ENCODE measurements at places on chromosomes 2 and 18.

GRCh38 chr2:217125014-217125413, 265.1 kb upstream of the TNP1 start:
- no peak for DNase-seq

DNA sequence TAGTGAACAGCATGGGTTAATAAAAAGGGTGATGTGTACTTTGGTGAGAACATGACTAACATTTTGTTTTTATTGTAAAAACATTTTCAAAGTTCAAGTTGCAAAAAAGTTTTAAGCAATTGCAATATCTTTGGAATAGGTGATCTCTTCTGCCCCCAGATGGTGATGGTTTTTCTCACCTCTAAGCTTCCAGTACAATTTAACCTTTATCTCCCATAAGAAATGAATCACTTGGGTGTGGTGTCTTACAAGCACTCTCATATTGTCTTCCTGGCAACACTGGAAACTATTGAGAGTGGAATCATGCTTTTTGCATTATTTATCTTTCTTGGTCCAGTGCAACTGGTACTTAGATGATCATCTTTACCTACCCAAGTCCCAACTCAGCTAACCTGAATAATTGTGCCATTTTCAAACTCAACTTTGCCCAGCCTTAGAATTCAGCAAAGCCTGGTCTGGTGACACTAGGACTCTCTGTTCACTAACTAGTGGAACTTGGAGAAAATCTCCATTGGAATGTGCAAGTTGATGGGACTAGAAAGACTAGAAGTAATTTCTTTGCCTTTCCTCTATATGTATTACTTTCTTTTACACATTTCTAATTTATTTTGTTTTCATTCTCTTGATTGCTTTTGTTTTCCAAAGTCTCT, 964.7 kb upstream of the ZEB2 start:
- no peak for DNase-seq

DNA sequence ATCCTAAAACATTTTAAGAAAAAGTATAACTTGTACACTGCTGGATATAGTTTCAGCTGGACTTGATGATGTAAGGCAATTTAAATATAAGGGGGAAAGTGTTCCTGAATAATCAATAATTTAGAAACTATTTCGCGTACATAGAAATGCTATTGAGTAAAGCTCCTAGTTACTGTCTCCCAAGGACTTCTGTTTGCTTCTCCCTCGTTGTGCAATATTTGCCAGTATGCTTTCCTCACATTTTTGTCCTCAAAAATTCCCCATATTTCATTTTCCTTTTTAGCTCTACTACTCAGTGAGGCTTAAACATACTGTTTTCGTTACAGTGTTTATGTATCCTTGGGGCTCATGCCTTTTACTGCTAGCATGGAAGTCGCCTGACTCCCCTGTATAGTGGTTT, 36.9 kb downstream of the ATP9B start:
- no peak for DNase-seq

- no peak for DNase-seq
Observed at GRCh38 chr2:28233164-28233676, 159.4 kb upstream of the FOSL2 start.

GRCh38 chr2:120265006-120265405, 12.4 kb downstream of the RALB start:
- no peak for DNase-seq

DNA sequence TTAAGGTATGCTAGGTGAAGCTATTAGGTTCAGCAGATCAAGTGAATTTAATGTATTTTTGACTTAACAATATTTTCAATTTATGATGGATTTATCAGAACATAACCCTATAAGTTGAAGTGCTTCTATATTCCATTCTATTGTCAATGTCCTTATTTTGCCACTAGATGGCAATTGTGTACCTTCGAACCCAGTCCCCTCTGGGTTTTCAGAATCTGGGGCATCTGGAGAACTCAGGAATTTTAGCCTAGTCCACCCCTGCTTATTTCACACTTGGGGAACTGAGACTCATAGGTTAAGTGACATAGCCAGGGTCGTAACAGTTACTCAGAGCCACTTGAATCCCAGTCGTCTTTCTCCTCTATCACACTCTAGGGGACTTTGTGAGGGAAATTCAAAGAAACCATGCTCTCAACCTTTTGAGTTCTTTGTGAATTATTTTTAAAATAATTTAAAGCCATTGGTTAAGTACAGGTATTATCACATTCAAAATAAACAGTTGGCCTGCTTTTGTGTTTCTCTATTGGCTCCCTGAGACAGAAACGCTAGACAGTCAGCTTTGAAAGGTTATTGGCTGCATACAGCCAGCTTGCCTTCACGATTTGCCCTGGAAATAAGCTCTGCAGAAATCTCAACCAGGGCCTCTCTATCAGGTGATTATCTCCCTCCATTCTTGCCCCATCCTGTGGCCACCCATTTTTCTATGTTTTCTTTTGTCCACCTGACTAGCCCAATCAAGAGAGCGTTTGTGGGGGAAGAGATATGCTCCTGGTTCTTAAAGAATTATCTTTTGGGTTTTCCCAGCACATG, 145.0 kb downstream of the TTC27 start:
- DNase-seq = no peak

- no peak for DNase-seq
Observed at GRCh38 chr2:64448041-64448426, 5.9 kb upstream of the LGALSL start.
